ENCODE measurements at places on chromosomes 4 and X. TPM values are rescaled to one million over a fixed set of nuclear protein-coding genes. Genes with fewer than 3 reads are reported as not detected.

Gene FAM53A
- 1.6 TPM for total RNA-seq

DNA sequence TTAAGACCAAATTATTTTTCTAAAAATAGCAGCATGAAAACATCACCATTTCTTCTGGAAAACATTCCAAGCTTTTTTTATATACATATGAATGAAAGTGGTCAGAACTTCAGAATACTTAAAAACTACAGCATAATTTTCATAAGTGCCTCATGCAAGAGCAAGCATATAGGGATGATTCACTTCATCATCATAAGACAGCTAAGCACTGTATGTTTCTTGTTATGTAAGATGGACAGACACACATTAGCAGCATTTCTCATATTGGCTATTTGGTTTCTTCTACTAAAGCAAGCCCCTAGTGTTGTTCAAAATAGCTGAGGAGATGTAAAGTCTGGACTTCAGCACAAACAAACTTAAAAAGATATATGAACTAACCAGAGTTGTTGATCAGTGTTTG is 213.1 kb upstream of the NOCT start:
- no peak for DNase-seq

GRCh38 chrX:67555578-67556203 is 11.9 kb downstream of the AR start:
- peak; percentile 15 for DNase-seq

DNA sequence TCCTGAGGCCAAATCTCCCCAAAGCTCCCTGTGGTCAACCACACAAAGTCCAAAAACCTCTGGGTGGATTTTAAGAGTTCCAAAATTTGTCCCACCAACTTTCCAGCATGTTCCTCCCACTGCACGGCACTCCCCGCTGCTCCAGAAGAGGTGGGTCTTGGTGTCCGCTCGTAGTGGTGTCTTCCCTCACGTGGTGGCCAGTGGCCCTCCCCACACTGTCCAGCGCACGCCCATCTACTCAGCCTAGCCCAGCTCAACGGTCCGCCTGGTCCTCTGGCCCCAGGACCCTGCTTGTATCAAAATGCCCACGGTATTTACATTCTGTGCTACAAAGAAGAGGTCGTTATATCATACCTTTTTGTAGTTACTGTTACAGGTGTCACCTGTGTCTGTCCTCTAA is 83.5 kb downstream of the NSUN7 start:
- DNase-seq: no peak

GRCh38 chr4:8241895-8242696 is 27.5 kb upstream of the HTRA3 start:
- DNase-seq: peak; percentile 80

Gene INTS6L
- 10.5 TPM for total RNA-seq

GRCh38 chr4:150580306-150580705 is 1.6 kb upstream of the MAB21L2 start:
- no peak for DNase-seq

Gene UGT2B17
- 4.9 TPM for total RNA-seq

Gene SYTL5
- 3.1 TPM for total RNA-seq
